ENCODE measurements at places on chromosomes 2 and 18.

DNA sequence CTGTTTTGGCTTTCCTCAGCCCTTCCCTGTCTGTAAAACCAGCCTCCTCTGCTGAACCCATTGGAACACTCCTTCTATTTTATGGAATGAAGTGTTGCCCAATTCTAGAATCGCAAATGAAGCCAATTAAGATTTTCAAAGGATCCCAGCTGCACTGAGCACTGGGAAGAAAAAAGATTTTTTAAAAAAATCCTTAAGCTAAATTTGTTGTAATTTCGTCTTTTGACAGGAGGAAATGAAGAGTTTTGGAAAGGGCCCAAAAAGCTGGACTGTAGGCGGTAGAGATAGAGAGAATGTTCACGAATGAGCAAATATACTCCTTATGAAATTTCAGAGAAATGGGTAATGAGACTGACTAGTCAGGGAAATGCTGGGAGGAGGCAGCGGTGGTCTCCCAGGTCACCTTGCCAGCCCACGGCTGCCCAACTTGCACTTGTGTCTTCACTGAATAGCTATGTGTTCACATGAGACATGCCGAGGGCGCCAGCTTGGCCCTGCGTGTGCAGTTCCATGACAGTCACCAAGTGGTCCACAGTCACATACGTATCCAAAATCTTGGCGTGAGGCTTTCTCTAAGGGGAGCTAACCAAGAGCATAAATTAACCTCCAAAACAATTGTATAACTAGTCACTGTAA is 69.9 kb downstream of the SGPP2 start:
- DNase-seq, result no peak

- no peak for DNase-seq
Observed at GRCh38 chr2:177519534-177520115, 127.1 kb downstream of the AGPS start.

- DNase-seq, result no peak
Observed at GRCh38 chr18:13377496-13377895, 158.9 kb downstream of the LDLRAD4 start.

- no peak for DNase-seq
Observed at GRCh38 chr2:234587341-234588053, 90.6 kb upstream of the ARL4C start.

DNA sequence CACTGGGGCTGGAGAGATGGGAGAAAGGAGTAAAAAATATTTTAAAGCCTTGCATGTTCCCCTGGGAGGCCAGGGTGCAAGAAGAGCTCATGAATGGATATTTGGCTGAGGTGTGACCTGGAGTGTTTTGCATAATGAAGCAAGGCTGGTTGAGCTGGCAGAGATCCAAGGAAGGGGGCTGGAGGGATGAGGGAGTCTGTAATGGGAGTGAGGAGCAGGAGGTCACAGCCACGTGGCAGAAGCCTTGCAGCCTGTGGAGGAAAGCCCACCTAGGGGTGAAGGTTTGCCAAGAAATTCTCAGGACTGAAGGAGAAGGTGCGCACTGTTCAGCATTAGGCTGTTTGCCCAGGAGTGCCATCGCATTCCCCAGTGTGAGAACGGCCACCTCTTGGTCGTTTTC is 40.3 kb upstream of the ATP8B1 start:
- no peak for DNase-seq

DNA sequence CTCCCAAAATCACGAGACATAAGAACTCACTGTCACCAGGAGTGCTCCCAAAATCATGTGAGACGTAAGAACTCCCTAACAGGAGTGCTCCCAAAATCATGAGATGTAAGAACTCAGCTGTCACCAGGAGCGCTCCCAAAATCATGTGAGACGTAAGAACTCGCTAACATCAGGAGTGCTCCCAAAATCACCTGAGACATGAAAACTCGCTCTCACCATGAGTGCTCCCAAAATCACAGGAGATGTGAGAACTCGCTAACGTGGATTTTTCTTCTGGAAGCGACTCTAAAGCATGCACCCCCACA is 53.1 kb downstream of the CTDP1 start:
- no peak for DNase-seq

DNA sequence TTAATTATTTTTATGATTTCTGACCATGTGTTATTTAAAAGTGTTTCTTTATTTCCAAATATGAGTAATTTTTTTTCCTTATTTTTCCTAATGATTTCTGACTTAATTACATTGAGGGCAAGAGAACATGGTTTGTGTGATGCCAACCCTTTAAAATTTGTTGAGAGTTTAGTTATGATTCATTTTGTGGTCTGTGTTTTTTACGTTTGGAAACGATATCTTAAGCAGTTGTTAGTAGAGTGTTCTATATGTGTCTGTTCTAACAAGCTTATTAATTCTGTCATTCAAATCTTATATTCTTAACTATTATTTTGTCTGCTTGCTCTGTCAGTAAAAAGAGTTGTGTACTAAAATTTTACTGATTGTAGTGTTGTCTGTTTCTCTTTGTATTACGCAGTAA is 15.0 kb downstream of the NAB1 start:
- no peak for DNase-seq

GRCh38 chr2:81734981-81735380 is 1430.4 kb upstream of the LRRTM1 start:
- DNase-seq, result no peak

DNA sequence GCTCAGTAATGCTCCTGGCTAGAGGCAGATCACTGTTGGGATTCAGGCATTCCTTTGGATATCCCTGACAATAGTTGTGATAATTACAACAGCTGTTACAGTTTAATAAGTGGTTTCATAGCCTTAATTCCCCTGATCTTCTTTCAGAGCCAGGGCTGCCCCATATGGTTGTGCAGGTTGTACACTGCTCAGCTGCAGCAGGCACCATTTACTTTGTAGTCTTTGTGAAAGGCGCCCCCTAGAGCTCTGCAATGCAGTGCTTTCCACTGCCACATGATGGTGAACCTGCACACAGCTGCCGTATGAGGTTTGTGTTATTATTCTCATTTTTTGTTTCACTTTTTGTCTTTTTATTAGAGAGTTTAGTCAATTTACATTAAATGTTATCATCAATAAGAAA is 239.1 kb downstream of the KCNS3 start:
- DNase-seq, result no peak

GRCh38 chr18:10100196-10100595 is 186.4 kb downstream of the VAPA start:
- no peak for DNase-seq

GRCh38 chr2:227177592-227178336 is 13.3 kb downstream of the COL4A3 start:
- DNase-seq, result no peak

- DNase-seq, result no peak
Observed at GRCh38 chr2:240966906-240967680, 31.3 kb upstream of the SNED1 start.

GRCh38 chr2:151670846-151671597 is 63.3 kb downstream of the NEB start:
- no peak for DNase-seq

DNA sequence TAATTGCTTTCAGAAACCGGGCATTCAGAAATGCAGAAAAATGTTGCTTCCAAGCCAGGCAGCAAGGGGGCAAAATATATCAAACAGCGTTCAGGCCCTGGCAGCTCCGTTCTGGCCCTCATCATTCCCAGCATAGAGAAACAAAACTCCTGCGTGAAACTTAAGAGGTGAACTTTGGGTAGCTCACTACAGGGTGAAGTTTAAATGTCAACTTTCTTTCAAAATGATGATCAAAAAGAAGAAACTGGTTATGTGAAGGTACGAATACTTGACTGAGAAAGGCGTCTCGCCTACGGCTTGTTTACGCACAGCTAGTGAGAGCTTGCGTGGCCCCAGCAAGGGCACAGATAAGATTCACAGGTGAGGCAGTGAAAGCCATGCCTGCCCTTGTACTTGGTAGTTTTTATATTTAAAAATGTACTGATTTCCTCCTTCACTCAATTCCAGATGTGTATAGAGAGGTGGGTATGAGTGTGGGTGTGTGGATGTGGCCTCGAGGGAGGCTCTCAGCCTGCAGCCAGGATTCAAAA is 127.5 kb downstream of the NFATC1 start:
- DNase-seq, result no peak

- DNase-seq, result no peak
Observed at GRCh38 chr2:16184945-16185660, 244.8 kb downstream of the MYCN start.

- DNase-seq, result no peak
Observed at GRCh38 chr2:47299555-47299954, 103.4 kb upstream of the MSH2 start.

DNA sequence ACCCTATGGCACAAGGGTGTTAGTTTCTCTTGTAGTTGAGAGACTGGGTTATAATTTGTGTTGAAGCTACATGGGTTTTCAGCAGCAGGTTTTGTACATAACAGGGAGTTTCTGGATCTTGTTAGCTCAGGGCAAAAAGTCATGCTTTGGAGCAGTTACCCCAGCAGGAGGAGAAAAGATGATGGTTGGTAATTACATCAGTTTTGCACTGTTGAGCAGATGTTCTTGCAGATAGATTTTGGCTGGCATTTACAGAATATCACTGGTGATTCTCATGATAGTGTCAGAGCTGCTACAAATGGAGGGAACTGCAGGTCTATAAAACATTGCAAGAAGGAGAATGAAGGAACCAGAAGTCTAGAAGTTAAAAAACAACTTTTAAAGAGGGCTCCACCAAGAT is 215.2 kb upstream of the ATP5MC3 start:
- no peak for DNase-seq

DNA sequence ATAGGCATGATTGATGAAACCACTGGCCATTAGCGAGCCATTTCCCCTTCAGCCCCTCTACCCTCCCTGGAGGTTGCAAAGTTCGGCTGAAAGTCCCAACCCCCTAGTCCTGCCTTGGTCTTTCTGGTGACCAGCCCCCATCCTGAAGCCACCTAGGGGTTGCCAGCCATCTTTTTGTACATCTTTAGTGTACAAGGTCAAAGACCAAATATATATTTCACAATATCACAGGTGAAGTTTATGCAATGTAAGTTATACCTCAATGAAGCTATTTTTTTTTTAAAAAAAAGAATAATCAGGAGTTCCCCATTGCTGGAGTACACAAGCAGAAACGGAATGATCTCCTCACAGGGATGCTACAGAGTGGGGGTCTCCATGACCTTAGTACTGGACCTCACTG is 31.3 kb downstream of the OSBPL1A start:
- DNase-seq, result no peak

- no peak for DNase-seq
Observed at GRCh38 chr2:15725101-15725781, 133.6 kb downstream of the DDX1 start.

GRCh38 chr2:63287956-63288355 is 237.3 kb downstream of the OTX1 start:
- no peak for DNase-seq

GRCh38 chr2:24540011-24540477 is 49.0 kb downstream of the NCOA1 start:
- no peak for DNase-seq

All from NCI-H774 (cell line).